ENCODE measurements at places on chromosomes 16 and 17.

DNA sequence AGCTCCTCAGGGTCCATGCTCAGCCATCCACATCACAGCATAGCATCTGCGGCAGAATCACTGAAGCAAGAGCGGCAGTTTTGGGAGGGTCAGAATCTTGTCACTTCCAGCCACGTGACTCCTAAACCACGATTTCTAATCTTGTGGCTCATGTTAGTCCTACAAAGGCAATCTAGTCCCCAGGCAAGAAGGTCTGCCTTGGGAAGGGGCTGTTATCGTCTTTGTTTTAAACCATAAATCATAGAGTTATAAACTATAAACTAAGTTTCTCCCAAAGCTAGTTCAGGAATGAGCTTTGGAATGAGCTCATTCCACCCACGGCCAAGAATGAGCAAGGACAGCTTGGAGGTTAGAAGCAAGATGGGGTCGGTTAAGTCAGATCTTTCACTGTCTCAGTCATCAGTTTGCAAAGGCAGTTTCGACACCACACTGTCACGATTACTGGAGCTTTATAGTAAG is 20.8 kb upstream of the DNAH17 start:
- no peak for DNase-seq

GRCh38 chr16:9148374-9149015 is 57.1 kb downstream of the HAPSTR1 start:
- DNase-seq, result no peak

DNA sequence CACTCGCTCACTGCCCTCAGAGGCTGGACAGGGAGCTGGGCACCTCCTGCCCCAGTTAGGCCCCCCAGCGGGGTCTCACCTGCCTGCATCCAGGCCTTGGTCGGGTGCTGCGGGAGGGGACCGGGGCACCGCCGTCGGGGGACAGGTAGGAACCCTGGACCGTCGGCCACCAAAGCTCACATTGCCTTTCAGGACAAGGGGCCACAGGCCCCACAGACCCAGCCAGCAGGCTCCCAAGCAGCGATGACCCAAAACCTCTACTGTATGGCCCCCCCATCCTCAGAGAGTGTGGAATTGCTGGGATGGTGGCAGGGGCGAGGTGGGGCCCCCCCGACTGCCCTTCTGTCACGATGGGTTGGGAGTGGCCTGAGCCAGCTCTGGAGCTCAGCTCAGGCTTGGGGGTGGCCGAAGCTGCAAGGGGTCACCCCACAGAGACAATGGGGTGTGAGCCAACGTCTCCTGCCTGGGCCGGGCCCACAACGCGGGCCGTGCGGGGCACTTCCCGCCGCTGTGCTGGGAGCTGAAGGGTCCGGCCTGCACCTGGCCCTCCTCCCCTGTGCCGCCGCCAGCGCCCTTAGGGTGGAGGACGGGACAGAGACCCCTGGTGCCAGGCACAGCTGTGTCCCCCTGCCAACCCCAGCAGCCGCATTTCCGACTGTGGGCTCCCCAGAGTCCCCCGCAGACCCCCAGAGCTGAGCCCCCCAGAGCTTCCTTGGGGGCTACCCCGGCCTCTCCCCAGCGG is 498 bp downstream of the IGFALS start:
- DNase-seq, result no peak

DNA sequence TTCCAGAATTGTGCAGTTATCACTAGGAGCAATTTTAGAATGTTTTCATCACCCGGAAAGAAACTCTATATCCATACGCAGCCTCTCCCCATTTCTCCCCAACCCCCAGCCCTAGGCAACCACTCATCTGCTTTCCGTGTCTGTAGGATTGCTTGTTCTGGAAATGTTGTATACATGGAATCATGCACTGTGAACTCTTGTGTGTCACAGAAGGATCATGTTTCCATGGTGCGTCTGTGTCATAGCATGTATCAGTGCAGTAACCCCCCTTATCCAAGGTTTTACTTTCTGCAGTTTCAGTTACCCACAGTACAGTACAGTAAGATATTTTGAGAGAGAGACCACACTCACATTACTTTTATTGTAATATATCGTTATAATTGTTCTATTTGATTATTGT is 299.4 kb downstream of the CPPED1 start:
- DNase-seq, result no peak

DNA sequence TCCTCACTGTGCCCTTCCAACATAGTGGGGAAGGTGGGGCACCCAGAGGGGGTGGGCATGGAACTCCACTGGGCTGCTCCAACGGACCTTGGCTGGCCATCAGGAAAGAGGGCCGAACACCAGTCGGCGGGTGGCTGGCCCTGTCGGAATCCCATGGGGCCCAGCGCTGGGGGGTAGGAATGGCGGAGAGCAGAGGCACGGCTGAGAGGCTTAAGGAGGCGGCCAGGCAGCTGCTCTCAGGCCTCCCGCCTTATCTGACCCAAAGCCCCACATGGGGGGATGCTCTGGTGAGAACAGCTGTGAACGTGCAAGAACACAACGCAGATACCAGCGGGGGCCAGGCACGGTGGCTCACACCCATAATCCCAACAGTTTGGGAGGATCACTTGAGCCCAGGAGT is 4.4 kb upstream of the MYO1C start:
- no peak for DNase-seq

All from NCI-H460 (cell line).